NCI-H524 treated with DMSO at 0.1 percent for 48 hours (cell line): ENCODE measurements at places on chromosomes 2 and 18.

- no peak for DNase-seq
These were observed 20.1 kb upstream of the FLACC1 start for GRCh38 chr2:201377218-201377617.

- DNase-seq, result no peak
These were observed 95.3 kb upstream of the ALKAL2 start for GRCh38 chr2:383178-383577.

DNA sequence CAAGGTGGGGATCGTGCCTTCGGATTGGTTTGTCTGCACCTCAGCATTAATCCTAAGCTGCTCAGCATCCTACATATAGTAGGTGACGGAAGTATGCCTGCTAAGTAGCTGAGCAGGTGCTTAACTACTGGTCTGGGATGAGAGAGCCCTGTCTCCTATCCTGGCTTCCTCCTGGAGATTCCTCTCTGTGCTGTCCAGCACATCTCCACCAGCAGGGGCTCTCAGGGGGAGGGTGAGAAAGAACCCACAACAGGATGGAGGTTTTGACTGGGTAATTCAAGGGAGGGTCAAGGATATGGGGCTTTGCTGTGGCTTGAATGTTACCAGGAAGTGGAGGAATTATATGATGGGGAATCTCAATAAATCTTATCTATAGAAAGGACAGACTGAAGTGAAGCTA is 45.4 kb upstream of the KIF5C start:
- DNase-seq, result no peak

- no peak for DNase-seq
These were observed 979 bp downstream of the LONRF2 start for GRCh38 chr2:100321179-100321865.

DNA sequence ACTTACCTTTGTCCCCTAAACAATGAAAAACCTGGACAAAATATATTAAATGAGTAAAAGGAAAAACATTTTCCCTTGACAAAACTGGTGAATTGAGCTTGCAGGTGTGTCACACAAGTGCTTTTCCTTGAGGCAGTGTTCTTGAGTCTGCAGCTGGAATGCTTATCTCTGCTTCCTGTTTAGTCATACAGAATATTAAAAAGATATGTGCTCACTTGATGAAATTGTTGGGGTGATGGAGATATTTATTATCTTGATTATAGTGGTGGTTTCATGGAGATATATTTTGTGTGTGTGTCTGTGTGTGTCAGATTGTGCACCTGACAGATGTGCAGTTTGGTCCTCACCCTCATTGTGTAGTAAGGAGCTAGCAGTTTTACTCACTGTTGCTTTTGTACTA is 3.3 kb downstream of the TAF1B start:
- DNase-seq, result no peak

DNA sequence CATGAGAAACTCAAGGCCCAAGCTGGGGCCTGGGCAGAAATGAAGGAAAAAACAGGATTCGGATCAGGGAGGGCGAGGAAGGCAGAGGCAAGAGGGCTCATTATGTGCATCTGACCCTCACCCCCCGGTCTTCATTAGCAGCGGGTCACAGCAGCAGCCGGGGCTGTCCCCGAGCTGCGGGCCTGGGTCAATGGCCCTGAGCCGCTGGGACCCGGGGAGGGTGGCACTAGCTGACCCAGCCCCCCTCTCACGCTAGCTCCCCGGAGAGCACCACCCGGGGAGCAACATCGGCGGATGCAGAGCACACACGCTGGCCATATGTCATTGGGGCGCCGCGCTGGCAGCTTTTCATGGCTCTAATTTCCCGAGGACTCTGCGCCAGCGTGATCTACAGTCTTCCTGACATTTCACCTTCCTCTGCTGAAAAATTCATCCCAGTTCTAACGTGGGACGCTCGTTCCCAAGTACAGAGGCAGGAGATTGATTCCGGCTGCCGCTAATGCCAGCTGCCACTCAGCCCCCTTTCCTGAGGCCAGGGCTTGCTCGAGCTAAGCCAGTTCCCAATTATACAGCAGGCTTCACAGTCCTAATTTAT is 63.7 kb downstream of the EIPR1 start:
- peak; percentile 10 for DNase-seq

- DNase-seq, result no peak
These were observed at the start of gene DTNA for GRCh38 chr18:34709750-34710441. Gene DTNA (plus strand): TSS chr18:34710298. CDS start chr18:34755977, 45,679 bp downstream.

DNA sequence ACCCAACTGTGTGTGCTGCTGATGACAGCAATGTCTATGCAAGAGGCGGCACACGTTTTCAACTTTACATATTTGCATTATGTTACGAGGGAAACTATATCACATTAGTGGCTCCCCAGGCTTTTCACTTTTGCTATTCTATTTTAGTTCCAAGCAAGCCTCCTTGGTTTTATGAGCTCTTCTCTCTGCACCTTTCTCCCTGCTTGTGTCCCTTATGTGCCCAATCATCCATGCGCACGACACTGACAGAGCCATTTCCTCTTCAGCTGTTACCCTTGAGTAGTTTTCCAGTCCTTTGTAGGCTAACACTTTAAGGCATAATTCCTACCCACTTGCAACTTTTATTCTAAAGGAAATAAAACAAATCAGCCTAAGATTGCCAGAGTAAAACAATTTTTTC is 154.3 kb downstream of the TCF4 start:
- DNase-seq, result no peak
